ENCODE measurements at places on chromosomes 6 and 20.

DNA sequence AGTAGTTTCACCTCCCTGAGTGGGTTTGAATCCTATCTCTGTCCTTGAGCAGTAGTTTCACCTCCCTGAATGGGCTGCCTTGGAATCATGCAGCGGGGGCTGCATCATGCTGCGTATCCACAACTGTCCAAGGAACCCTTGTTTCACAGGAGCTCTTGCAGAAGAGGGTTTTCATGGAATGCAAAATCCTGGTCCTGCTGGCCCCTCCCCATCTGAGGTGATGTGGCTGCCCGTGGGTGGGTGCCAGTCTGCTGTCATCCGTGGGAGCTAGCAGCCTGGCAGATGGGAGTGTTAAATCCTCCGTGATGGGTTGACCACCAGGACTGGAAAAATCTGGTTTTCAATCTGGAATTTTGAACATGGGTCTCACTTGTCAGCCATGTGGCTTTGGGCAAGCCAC lies 21.7 kb downstream of the ZBP1 start:
- no peak for DNase-seq

GRCh38 chr6:138544501-138544900 lies 45.2 kb upstream of the NHSL1 start:
- DNase-seq: no peak

- peak; percentile 24 for DNase-seq
Observed at GRCh38 chr20:15446373-15446772, 1109.0 kb upstream of the FLRT3 start.

- DNase-seq: peak; percentile 97
Observed at GRCh38 chr20:1466211-1467081, at the start of gene NSFL1C. Gene NSFL1C (minus strand): TSS chr20:1466849. CDS start chr20:1466824, 25 bp downstream.

- DNase-seq: no peak
Observed at GRCh38 chr6:31836047-31836473, 8.5 kb downstream of the HSPA1B start.

GRCh38 chr20:61263084-61263695 lies 11.1 kb downstream of the CDH4 start:
- DNase-seq: no peak

GRCh38 chr6:169881976-169882375 lies 130.6 kb downstream of the ERMARD start:
- DNase-seq: no peak

Measured in left cardiac atrium (tissue), 4 donors.